Ureter (tissue), 1 donor: ENCODE measurements at places on chromosomes 1 and 21. TPM values are rescaled to one million over a fixed set of nuclear protein-coding genes. Genes with fewer than 3 reads are reported as not detected.

The ATAD3A gene
- total RNA-seq: 26.3 TPM

The GJA4 gene
- total RNA-seq: 8.9 TPM

The C1orf210 gene
- total RNA-seq: 12.0 TPM

The TRAPPC3 gene
- 55.0 TPM for total RNA-seq

The PROX1 gene
- 3.0 TPM for total RNA-seq

The OTUD7B gene
- 34.3 TPM for total RNA-seq

The ZSWIM5 gene
- 4.4 TPM for total RNA-seq

The ATP1A4 gene
- total RNA-seq: 16.5 TPM

The CCDC181 gene
- total RNA-seq: 1.9 TPM

The OR2AK2 gene
- not detected for total RNA-seq

The TPTE gene
- not detected for total RNA-seq

The SLAMF9 gene
- not detected for total RNA-seq

The IGSF3 gene
- 31.1 TPM for total RNA-seq

The KCNJ15 gene
- total RNA-seq: 58.5 TPM

The CD52 gene
- 9.8 TPM for total RNA-seq

The AMY1B gene
- not detected for total RNA-seq

The NUDT17 gene
- total RNA-seq: 6.7 TPM

The TBX19 gene
- total RNA-seq: 2.3 TPM

The C1orf53 gene
- 1.7 TPM for total RNA-seq

The DNAJC16 gene
- total RNA-seq: 43.8 TPM

The MUTYH gene
- total RNA-seq: 34.2 TPM

The GJC2 gene
- total RNA-seq: 3.9 TPM

The TRIM67 gene
- not detected for total RNA-seq

The GBP6 gene
- not detected for total RNA-seq

The KIRREL1 gene
- 19.7 TPM for total RNA-seq

The HP1BP3 gene
- total RNA-seq: 186 TPM

The GSTM1 gene
- total RNA-seq: not detected

The OR6K2 gene
- not detected for total RNA-seq

The TESK2 gene
- total RNA-seq: 12.3 TPM

The JUN gene
- 37.9 TPM for total RNA-seq

The S100A9 gene
- total RNA-seq: 151 TPM

The PRKAA2 gene
- total RNA-seq: 7.1 TPM
